ENCODE measurements at places on chromosomes 11 and 22.

DNA sequence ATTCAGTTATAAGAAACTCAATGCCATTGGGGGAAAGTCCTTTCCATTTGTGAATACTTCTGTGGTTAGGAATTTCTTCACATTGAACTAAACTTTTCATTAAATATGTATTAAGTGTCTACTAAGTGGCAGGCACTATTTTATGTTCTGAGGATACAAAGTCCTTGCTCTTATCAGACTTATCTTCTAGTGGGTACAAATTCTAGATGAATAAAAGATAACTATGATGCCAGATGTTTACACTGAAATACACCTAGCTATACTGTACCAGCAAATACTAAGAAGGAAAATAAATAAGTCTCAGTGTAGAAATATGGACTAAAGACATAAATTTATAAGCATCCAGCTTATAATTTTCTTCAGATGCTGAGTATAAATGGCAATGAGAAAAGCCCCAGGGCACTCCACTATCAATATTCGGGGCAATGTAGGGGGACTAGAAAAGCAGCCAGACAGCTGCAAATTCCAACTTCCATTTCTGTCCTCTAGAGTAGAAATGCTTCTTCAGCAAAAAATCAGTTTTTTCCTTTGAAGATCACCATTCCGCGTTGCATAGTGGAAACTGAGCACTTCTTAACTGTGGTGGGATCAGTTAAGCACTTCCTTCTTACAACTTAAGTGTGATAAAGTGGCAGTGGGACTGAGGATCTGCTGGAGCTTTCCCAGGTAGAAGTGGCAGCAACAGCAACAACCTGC, 11.8 kb upstream of the BIRC3 start:
- DNase-seq = no peak

GRCh38 chr11:8714622-8715225, 32.1 kb downstream of the RPL27A start:
- no peak for DNase-seq

GRCh38 chr11:119091966-119092879, 7.5 kb downstream of the HMBS start:
- no peak for DNase-seq

DNA sequence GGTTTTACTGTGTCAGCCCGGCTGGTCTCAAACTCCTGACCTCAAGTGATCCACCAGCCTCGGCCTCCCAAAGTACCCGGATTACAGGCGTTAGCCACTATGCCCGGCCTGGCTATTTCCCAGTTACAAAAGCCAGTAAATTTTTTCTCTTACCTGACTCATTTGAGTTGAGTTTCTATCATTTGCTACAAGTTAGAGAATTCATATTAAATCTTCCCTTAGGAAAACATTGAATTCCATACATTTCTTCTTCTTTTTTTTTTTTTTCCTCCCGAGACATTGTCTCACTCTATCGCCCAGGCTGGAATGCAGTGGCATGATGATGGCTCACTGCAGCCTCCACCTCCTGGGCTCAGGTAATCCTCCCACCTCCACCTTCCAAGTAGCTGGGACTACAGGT, 26.0 kb downstream of the CHEK2 start:
- DNase-seq = no peak

DNA sequence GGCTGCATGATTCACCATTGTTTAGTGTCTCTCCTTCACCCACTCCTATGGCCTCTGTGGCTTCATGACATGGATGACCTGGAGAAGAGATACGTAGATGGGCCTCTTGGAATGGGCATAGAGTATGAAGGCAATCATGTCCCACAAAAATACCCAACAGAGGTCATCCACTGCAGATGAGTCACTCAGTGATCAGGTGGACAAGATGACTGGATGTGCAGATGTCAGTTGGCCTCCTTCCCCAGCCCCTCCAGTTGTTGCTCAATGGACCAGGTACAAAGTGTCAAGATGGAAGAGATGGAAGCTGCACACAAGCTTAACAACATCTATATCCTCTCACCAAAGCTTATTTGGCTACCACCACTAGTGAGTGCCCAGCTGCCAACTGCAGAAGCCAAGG, 41.0 kb upstream of the CLPB start:
- no peak for DNase-seq

DNA sequence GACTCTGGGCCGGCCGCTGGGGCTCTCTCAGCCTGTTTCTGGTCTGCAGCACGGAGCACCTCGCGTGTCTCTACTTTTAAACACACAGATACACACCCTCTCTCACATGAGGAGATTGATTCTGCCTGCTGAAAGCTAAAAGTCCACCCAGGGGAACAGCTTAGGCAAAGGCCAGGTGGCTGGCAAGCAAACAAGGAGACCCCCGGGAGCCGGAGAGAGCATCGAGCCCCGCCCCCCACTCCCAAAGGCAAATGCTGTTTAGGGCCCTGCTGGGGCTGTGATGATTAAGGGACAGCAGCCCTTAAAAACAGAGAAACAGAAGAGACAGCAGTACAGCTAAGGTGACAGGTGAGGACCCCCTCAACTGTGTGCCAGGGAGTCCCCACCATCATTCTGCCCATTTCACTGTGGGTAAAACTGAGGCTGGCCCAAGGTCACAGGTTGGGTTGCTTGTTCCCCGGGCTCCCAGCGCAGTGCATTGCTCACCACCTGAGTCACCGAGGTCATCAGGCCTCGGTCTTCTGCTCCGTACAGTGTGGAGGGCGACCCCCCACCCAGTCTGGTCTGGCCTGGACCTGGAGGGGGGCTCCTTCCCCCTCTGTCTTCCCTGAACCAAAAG, 6.8 kb downstream of the CABP7 start:
- DNase-seq = no peak

DNA sequence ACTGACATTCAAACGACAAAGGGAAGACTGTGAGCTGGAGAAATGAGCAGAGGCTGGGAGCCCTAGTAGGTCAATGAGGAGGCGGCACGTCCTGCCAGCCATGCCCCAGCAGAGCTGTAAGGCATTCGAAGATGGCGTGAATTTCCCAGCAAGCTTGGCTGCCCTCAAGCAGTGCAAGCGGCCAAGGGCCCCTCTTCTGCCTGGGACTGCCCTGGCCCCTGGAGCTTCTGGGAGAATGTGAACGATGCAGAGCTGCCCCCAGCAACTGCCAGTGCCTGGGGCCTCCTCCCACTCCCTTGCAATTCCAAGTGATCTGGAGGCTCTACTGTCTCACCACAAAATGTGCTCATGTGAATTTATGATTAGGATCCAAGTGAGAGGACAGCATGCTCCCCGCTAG, 4.3 kb downstream of the PPM1F start:
- no peak for DNase-seq

DNA sequence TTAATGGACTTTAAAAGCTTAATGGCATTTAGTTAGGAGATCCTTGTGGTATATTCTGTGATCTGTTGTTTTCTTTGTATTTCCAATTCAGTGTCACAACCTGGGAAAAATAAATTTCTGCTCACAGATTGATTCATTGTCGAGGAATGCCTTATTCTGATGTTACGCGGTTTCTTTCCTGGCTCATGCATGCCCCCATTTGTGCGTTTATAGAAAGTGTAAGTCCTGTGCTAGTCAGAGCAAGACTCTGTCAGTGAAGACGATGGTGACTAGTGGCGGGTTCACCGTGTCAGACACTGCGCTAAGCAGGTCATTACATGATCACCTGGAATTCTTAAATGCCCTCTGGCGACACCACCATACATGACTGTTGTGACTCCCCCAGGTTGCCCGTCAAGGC, 169.4 kb downstream of the TBC1D22A start:
- no peak for DNase-seq

- DNase-seq = no peak
Measured at GRCh38 chr11:96361778-96362177, 18.8 kb upstream of the MAML2 start.

DNA sequence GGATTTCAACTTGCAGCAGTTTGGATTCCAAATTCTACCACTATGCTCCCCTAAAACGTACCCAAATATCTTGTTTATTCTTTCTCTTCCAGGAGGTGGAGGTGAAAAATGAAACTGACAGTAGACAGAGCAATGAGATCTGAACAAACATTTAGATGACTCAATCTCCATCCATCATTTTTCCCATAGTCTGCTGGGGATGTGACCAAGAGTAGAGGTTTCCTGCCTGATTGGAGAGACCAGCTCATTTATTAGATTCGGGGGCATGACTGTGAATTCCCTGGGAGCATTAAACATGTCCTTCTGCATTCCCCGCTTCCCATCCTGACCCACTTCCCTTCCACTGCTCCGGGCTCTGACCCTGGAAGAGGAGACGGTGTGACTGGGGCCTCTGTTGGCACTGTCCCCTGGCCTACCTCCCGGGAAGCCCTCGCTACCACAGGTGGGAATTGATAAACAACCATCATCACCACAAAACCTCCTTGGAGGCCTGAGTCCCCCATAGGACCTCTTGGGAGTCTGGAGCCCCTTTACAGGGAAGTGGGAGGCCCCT, 20.3 kb downstream of the DKK3 start:
- peak; percentile 16 for DNase-seq

GRCh38 chr22:27878541-27878940, 40.5 kb downstream of the PITPNB start:
- DNase-seq = no peak

DNA sequence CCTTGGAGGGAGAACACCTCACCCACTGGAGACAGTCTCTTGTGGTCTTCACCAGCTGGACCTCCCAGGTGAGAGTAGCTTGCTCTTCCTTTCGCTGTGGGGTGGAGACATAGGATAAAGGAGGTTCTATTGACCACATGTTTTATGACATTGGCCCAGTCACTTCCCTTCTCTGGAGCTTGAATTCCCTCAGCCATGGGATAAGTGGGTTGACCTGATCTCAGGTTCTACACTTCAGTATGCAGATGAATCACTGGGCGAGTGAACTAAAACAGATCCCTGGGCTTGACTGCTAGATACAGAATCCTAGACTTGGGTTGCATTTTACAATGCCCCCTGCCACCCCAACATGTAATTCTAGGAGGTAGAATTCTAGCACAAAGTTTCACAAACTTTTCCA, 54.8 kb upstream of the PRSS23 start:
- DNase-seq = no peak

DNA sequence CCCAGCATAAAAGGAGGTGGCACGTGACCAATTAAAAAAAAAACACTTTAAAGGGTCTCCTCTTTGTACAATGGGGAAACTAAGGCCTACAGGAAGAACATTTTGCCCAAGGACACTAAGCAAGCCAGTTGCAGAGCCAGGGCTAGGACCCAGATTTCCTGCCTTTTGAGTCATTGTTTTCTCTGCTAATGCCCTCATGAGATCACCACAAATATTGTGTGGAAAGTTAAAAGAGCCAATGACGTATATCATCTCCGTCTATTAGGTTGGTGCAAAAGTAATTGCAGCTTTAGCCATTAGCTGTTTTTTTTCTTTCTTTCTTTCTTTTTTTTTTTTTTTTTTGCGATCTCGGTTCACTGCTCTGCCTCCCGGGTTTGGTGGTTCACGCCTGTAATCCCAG, 24.1 kb upstream of the LRRC32 start:
- DNase-seq = no peak

GRCh38 chr22:22048981-22049531, 66.5 kb upstream of the TOP3B start:
- no peak for DNase-seq

DNA sequence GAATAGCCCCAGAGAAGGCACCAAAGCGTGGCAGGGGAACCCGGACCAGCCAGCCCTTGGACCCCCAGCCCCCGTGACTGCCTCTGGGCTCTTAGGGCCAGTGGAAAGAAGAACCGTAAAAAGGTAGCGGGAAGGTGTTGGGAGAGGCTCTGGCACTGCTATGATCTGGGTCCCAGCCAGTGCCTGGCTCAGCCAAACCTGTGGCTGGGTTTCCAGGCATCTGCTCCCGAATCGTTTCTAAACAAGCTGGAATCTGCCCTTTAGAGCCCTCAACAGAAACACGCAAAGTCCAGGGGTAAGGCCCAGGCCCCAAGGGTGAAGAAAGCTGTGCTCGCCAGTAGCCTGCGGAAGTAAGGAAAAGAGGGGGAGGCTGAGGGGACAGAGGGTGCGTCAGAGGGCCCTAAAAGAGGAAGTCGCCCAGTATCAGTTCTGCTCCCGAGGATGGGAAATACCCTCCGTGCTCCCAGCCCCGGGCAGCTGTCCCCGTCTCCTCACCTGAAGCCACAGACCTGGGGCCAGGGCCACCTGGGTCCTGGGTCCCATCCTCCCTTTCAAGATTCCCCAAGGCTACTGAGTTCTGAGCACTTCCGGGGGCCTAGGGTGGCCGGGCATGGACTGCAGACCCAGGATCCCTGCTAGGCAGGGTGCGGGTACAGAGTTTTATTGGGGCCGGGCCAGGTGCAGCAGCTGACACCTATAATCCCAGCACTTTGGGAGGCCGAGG, 24.7 kb downstream of the IL10RA start:
- no peak for DNase-seq

GRCh38 chr22:32665676-32666075, 135.8 kb upstream of the TIMP3 start:
- no peak for DNase-seq

DNA sequence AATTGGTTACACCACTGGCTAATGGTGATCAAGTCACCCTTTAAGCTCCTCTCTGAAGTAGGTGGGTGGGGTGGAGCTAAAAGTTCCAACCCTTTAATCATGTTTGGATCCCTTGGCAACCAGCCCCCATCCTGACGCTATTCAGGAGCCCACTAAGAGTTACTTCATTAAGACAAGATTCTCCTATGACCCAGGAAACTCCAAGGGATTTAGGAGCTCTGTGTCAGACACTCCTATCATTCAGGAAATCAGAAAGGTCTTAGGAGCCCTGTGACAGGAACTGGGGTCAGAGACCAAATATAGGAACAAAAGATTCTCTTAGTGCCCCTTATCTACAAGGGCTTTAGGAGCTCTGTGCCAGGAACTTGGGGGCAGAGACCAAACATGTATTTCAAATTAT, 141.3 kb downstream of the ATG16L2 start:
- DNase-seq = no peak

DNA sequence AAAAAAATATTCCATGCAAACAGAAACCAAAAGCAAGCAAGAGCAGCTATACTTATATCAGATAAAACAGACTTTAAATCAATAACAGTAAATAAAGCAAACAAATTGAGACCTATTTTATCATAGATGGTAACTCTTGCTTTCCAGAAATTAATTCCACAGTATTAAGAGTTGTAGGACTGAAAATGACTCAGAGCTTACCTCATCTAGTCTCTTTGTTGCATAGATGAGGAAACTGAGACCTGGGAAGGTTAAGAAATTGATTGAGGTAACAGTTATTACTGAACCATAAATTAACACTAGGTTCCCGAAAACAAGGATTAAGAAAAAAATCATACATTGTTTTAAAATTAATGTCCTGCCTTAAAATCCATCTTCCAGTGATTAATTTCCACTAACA, 123.8 kb downstream of the PLEKHA7 start:
- no peak for DNase-seq
